ENCODE measurements at places on chromosomes 16 and 17.

DNA sequence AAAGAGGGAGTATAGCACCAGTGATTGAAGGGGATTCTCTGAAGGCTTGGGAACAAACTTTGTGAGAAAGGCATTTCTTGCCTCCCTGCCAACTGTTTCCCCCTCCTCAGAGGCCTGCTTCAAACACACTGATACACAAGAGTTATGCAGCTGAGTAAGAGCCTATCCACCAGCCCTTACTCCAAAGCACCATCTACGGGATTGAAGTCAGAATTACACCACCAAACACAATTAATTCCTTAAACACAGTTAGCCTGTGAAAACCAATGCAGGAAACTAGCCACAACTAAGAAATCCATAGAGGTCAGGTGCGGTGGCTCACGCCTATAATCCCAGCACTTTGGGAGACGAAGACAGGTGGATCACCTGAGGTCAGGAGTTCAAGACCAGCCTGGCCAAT is 138.3 kb downstream of the SHCBP1 start:
- no peak for DNase-seq

DNA sequence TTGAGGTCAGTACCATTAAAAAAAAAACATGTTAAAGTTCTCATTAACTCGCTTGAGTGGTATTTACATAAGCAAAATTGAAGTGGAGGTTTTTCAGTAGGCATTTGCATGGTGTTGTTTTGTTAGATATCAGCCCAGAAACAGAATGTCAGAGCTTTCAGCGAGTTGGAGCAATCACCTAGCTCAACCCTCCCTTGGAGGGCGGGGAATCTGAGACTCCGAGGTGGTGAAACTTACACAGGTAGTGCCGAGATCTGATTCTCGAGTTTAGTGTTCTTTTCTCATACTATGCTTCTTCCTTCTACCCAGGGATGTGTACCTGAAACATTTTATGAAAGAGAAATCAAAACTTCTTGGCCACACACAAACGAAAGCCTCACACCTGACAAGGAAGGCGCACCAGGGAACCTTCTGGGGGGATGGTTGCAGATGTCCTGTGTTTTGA is 6.6 kb downstream of the SEC14L1 start:
- DNase-seq: no peak

DNA sequence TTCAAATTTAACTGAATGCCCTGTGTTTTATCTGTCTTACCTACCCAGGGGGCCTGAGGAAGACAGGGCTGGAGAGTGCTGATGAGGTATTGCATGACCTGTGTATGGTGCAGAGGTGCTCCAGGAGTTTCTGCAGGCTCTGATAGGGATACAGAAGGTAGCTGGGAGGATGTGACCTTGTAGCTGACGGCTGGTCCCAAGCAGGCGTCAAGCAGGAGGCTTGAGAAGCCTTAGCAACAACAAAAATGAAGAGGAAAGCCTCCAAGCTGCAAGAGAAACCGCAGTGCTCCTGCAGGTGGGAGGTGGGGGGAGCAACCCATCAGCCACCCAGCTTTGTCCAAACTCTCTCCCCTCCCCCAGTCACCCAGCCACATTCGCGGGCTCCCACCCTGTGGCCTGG is 40.4 kb downstream of the LAT start:
- DNase-seq: no peak

GRCh38 chr16:24540602-24541210 is 1.3 kb downstream of the RBBP6 start:
- DNase-seq: peak; percentile 15

DNA sequence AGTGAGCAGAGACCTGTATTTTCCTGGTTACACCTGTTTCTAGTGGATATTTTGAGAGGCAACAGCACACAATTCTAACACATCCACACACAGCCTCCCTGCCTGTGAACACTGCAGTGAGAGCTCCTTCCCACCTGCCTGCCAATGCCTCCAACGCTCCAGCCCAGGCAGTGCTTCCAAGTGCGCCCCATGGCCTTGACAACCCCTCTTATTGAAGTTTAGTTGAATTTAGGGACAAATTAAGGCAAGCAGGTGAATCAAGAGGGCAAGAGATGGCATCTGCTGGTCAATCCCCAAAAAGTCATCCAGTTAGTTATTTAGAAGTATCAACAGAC is 4.7 kb upstream of the MXRA7 start:
- no peak for DNase-seq

GRCh38 chr16:81652798-81653505 is 126.1 kb upstream of the PLCG2 start:
- no peak for DNase-seq

- DNase-seq: no peak
Observed at GRCh38 chr16:66580605-66581209, 1.4 kb downstream of the CMTM2 start.

- no peak for DNase-seq
Observed at GRCh38 chr17:2815781-2816185, 19.5 kb downstream of the RAP1GAP2 start.

GRCh38 chr16:82892324-82892723 is 265.6 kb downstream of the CDH13 start:
- DNase-seq: no peak

- DNase-seq: no peak
Observed at GRCh38 chr16:1769402-1770300, 1.7 kb downstream of the NME3 start.

DNA sequence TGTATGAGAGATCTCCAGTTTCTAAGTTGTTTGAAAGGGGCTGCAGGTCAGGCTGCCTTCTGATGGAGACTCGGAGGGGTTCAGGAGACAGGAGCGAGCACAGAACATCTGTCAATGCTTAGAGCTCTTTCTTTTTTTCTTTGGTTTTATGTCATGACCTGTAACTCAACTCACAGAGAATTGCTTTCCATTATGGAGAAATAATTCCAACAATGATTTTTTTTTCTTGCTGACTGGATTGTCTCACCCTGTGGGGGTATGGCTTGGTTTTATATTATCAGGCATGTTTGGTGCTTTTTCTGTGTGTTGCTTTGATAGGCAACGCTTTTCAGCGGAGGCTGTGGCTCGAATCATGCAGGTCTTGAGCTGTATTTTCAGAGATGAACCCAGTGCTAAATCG is 10.7 kb upstream of the KCNJ2 start:
- no peak for DNase-seq

DNA sequence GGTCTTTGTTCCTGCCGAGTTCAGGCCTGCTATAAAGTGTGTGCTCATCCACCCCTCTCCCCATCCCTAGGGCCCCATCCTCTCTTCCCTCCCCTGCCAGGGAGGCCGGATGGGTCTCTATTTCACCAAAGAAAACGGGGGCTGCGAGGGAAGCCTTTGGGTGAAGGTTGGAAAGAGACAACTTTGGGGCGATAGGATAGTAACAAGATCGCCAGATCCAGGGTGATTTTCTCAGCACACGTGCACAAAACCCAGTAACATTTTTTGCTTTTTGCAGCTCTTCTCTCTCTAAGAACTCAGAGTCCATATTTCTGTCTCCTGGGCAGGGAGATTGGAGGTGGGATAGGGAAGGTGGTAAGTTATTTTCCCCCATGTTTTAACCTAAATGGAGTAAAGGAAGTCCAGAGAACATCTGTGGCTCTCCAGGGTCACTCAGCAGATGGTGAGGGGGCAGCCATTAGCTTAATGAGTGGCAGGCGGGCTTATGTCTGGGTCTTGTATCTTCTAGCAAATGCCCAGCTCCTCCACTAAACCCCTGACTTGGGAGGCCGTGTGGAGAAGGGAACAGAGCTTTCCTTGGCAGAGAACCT is 6.9 kb downstream of the CCR7 start:
- DNase-seq: no peak

- DNase-seq: no peak
Observed at GRCh38 chr17:8966926-8967325, 1.4 kb upstream of the PIK3R5 start.
